Kasumi-1 (cell line): ENCODE measurements at places on chromosomes 2 and 18.

GRCh38 chr2:29213888-29214291 lies 98.7 kb downstream of the CLIP4 start:
- no peak for DNase-seq

GRCh38 chr2:21042958-21043743 lies 722 bp downstream of the APOB start:
- peak; percentile 18 for DNase-seq

DNA sequence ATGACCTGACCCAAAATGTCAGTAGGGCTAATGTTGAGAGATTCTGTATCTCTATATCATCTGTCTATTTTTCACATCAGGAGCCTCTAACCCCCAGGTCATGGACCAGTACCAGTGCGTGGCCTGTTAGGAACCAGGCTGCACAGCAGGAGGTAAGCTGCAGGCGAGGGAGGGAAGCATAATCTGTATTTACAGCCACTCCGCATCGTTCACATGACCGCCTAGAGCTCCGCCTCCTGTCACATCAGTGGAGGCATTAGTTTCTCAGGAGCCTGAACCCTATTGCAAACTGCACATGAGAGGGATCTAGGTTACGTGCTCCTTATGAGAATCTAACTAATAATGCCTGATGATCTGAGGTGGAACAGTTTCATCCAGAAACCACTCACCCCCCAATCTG lies 180.6 kb downstream of the RDH14 start:
- no peak for DNase-seq

- no peak for DNase-seq
Observed at GRCh38 chr18:9716780-9717563, 8.9 kb downstream of the RAB31 start.

- DNase-seq, result no peak
Observed at GRCh38 chr2:72934683-72935610, 17.6 kb downstream of the EMX1 start.

DNA sequence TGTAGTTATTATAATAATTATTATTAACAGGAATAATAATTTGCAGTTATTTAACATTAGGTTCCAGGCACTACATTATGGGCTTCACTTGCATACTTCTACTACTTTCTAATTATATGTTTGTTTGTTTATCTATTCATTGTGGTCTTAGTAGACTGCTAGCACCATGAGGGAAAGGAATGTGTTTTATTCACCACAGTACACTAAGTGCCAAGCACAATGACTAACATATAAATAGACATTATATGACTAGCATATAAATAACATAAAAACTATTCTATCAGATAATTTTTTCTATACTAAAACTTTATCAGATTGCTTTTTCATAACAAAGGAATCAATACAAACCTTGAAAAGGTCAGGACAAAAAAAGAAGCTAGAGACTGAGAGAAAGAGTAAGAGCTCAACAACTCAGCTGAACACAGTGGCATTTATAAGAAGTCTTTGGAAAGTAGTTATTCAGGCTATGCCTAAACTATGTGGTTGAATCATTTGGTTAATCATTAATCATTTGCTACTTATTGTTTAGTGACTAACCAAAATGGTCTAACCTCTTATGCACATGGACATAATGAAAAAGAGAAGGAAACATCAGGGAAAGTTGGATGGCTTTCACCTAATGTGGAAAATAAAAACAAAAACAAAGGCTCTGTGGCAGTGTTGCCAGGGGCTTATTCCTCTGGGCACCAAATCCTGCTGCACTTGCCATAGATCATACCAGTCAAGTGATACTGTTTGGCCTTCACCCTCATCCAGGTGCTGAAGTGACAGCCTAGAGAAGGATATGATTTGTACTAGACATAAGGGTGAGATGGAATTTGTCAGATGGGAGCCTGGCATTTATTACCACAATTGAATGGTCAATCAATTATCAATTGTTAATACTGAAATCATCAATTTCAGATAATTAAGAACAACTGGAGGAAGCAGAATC lies 174.9 kb downstream of the ETAA1 start:
- no peak for DNase-seq

- DNase-seq, result no peak
Observed at GRCh38 chr18:26618135-26618534, 69.8 kb upstream of the KCTD1 start.

- DNase-seq, result no peak
Observed at GRCh38 chr2:58640042-58640441, 398.9 kb upstream of the FANCL start.

DNA sequence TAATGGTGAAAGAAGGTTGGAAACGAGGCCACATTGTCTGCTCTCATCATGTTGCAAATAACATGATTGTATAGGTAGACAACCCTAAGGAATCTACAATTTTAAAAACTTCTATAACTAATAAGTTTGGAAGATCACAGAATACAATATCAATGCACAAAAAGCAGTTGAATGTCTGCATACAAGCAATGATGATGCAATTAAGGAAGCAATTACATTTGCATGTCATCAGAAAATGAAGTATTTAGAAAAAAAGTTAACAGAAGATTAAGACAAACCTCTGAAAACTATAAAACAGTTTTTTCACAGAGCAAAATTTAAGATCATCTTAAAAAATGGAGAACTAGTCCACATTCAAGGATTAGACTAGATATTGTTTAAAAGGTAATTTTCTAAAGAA lies 181.1 kb downstream of the METTL4 start:
- no peak for DNase-seq

GRCh38 chr18:44708451-44709083 lies 27.9 kb downstream of the SETBP1 start:
- DNase-seq, result no peak

DNA sequence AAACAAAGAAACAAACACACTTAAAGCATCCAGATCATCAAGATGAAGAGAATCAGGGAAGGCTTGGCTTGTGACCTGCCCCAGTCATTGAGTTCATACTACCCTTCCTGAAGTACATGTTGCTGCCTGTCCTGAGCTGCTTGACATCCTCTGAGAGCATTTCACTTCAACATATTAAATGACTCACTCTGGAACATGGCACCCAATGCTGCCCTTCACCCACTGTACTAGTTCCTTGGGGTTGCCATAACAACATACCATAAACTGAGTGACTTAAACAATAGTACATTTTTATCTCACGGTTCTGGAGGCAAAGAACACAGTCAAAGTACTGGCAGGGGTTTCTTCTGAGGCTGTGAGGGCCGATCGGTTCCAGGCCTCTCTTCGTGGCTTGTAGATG lies 371.3 kb downstream of the RNF144A start:
- no peak for DNase-seq

DNA sequence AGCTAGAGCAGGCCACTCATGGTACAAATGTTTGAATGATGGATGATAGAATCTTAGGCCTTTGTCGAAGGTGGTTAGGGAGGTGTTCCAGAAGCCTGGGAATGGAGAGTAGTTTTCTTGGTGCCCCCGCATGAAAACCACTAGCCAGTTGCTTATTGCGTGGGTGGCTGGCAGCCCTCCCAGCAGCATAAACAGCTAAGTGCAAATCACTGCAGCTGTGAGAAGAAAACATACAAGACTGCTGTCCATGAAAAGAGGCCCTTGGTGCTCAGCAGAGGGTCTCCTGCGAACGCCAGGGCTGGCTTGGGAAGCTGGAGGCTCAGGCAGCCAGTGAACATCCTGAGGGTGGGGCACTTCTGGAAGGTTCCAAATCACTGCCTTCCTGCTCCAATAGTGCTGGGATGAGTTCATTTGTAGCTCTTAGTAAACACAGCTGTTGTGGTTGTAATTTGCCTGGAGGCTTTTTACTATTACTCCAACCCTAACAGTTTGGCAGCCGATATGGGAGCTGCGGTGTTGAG lies 118.8 kb downstream of the MGAT5 start:
- DNase-seq, result no peak

GRCh38 chr2:216608525-216608924 lies 24.7 kb upstream of the IGFBP2 start:
- no peak for DNase-seq

GRCh38 chr2:138205281-138205680 lies 241.0 kb downstream of the HNMT start:
- no peak for DNase-seq

- DNase-seq, result no peak
Observed at GRCh38 chr2:101119431-101119830, 31.8 kb downstream of the TBC1D8 start.

DNA sequence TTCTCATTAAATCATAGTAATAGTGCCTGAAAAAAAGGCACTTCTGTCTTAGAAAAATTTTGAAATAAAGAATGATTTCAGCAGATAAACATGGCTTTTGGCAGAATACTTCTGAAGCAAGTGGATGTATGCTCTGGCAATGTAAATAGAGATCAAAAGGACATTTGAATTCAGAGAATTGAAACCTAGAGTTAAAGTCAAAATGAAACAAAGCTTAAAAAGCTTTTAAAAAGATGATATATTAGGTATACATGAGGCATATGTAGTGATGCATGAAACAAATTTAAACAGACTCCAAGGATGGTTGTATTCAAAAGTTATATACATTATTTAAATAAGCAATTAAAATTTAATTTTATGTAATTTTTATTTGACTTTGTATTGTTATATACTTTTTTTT lies 1344.5 kb upstream of the TMEFF2 start:
- no peak for DNase-seq

DNA sequence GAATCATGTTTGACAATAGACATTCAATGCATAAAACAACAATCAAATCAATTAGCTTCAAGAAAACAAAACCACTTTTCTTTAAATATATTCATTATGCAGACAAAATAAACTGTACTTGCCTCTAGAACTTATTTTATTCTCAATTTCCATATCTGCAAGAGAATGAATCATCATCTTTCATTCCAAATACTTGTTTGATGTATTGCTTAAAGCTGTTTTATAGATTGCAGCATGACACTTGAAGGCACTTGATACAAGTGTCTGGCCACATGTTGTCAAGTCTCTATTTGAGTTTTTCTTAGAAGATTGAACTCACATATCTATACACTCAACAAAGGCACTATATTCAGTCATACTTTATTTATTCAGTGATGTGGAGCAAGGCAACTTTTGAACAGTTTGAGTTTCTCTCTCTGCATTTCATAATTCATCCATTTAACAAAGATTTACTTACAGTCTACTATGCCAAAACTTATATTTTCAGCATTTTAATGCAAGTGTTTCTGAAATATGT lies 38.7 kb upstream of the DDX18 start:
- DNase-seq, result no peak

DNA sequence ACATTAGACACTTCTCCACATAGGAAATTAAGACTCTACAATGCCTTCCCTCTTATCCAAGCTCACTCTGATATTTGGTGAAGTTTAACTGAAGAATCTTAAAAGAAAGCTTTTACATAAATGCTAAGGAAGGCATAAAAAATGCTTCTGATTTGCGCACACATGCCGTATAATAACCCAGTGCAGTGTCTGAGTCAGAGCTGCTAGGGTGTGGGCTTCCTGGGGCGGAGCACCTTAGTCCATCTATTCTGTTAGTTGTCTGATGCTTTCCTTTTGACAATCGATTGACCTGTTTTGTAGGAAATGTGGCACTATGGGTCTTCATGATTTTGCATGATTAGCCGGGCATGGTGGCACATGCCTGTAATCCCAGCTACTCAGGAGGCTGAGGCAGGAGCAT lies 231.5 kb downstream of the AFF3 start:
- no peak for DNase-seq

GRCh38 chr2:223223156-223223555 lies 171.2 kb downstream of the KCNE4 start:
- no peak for DNase-seq

DNA sequence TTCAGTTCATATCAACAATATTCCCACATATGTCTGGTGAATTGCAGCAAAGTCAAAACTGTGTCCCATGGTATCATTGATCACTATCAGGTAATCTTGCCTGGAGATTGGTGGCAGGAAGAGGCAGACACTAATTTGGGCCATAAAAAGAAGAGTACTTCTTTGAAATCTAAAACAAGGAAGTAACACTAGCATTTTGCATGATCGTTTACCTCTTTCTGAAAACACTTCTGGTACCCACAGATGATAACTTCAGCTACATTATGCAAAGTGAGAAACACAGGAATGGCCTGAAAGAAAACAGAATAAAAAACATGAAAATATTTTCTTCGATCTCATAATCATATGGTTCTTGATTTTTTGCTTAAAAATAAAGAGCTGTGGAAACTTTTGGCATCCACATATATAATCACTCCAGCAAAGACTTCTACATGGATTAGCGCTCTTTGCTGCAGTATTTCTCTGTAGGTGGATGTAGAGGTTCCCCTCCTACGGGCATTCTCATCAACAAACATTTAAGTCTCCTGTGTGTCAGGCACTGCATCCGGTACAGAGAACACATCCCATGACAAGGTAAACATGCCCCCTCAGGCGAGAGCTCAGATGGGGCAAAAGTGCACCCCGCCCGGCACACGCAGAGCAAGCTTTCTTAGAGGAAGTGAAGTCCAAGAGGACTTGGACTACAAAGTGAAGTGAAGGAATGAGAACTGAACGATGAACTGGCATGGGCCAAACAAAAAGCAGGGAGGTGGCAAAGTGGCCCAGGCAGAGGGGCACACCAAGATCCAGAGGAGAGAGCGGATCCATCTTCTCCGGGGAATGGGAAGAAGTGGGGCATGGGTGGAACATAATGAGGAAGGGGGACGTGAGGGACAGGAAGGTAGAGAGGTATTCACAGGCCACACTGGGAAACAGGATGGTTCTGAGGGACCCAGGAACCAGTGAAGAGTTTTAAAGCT lies 68.0 kb upstream of the RIOK3 start:
- DNase-seq, result no peak

DNA sequence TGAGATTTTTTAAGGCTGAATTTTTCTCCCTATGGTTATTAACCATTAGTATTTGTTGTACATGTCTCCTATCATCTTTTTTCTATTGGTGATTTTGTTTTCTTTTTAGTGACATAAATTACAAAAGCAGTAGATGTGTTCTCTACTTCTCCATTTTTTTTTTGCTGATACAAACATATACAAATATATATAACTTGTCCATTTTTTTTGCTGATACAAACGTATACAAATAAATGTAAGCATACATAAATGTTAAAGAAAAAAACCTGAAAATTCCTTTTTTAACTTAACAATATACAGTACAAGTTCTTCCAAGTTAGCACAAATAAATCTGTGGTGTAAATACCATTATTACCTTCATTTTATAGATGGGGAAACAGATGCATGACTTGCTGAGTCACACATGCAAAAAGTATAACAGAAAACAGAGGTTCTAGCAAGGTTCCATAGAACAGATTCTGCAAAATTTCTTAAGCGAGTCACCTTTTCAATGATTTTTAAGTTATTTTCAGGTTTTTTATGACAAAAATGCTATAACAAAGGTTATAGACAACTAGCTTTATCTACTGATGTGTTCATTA lies 2.1 kb downstream of the MSGN1 start:
- no peak for DNase-seq
